ENCODE measurements at places on chromosomes 2 and 18.
A peak's percentile ranks its signal among the peaks of the same experiment; 100 is the strongest.

- DNase-seq: no peak
These were observed 208.9 kb upstream of the TNP1 start for GRCh38 chr2:217068677-217069250.

GRCh38 chr2:183031911-183032794, 6.1 kb downstream of the NCKAP1 start:
- DNase-seq: no peak

DNA sequence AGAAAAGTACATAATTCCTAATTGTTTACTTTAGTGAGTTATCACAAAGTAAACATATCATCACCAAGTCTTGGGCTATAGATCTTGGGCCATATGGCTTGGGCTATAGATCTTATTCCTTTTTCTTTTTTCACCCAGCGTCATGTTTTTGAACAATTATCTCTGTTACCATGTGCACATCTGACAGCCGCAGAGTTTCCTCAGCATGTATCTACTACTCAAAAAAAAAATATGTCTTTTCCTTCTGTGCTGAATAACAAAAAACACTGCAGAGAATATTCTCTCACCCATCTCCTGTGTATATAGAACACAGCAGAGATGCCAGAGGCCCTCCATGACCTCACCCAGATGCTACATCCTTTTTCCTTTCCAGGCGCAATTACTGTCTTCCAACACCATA, 76.2 kb upstream of the MYO3B start:
- DNase-seq: no peak

- DNase-seq: no peak
These were observed 33.1 kb downstream of the NGEF start for GRCh38 chr2:232979871-232980461.

DNA sequence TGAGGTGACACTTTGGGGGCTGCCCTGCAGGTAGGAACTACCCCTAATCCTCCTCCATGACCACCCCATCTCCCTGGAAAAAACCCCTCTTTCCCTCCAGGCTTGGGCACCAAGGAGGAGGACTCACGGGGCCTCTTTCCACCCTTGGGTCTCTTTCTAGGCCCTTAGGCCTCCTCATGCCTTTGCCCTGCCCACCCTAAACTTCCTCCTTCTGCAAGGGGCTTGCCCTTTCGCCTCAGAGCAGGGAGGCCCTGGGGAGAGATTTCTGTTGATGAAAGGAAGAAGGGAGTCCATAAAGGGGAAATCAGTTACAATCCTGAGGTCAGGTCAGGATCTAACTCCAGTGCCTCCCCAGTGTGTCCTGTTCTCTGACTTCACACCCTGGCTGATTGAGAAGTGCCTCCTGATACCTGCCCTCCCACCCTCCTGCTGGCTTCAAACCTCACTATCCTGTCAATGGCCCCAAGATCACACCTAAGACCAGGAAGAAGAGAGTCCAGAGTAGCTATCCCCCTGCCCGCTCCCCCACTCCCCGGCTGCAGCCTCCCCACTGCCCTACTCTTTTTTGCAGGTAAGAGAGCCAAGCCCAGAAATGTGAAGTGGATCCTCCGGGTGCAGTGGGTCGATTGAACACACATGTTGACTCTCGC, 16.7 kb upstream of the TNS1 start:
- no peak for DNase-seq

- DNase-seq: peak; percentile 91
These were observed 6.5 kb upstream of the CAPN10 start for GRCh38 chr2:240579771-240580614.

DNA sequence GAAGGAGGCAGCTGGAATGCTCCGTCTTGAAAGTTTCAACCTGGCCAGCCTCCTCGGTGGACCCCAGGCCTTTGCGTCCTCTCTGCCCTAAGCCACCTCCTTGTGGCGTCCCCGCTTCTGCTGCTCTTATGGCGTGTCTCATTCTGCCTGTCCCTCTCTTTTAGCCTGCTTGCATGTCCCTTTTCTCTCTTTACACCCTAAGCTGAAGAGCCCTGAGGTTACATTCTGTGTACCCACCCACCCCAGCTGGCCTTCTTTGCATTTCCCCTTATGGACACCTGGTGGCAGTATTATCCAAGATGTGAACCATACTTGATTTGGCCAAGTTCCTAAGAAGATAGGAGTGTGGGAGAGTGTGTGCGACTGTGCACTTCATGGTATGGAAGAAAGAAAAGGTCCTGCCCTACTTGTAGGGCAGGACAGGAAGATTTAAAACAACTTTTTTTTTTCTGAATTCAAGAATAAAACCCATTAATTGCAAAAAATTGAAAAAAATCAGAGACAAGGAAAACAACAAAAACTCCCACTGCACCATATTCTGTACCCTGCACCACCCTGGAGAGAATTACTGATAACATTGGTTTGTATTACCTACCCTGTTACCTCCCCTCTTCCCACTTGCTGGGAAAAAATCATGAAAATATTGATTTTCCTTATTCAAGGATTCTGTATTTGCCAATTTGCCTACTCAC, 77.4 kb downstream of the DYSF start:
- peak; percentile 28 for DNase-seq
